GM23248 (cell line): ENCODE measurements at places on chromosomes 7 and 10. TPM values are rescaled to one million over a fixed set of nuclear protein-coding genes. Genes with fewer than 3 reads are reported as not detected.
A peak's percentile ranks its signal among the peaks of the same experiment; 100 is the strongest.

MYOZ1 gene
- 0.32 TPM in 1 of 2 replicates, not detected in the other for total RNA-seq

TMEM106B gene
- 63.0 and 80.5 TPM in 2 replicates for total RNA-seq

UCMA gene
- not detected in 2 replicates for total RNA-seq

PKD2L1 gene
- not detected in 2 replicates for total RNA-seq

DNA sequence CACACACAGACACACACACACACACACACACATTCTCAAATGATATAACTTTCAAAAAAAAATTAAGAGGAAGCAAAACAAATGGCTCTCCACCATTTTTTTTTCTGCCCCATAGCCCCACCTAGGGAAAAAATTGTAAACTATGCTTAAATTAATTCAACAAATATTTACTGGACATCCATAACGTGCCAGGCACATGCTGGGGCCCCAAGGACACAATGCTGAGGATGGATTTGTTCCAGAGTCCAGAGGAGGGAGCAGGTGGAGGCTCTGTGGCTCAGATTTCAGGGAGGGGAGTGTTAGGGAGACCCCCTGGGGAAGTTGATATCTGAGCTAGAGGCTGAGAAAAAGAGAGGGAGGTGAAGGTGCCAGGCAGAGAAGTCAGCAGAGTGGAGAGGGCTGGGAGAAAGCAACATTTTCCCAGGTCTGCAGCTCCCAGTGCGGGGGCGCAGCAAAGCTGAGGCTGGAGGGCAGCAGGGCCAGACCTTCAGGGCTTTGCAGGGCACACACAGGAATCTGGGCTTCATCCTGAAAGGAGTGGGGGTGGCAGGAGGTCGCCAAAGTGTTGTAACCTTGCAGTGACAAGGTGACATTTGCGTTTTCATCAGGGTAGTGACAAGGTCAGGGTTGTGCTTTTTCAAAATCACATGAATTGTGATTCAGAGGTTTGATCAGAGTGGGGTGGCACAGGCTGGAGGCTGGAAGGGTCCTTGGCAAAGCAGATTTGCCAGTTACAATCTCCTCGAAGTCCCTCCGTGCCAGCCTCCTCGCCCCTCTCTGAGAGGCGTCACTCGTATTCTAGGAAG is 261.6 kb downstream of the WDR11 start:
- no peaks in the 10 kb centered on the region for H3K4me1 ChIP-seq
- H3K36me3 ChIP-seq: no peaks in the 10 kb centered on the region
- no peak overlapping the region for H3K27ac ChIP-seq

DNA sequence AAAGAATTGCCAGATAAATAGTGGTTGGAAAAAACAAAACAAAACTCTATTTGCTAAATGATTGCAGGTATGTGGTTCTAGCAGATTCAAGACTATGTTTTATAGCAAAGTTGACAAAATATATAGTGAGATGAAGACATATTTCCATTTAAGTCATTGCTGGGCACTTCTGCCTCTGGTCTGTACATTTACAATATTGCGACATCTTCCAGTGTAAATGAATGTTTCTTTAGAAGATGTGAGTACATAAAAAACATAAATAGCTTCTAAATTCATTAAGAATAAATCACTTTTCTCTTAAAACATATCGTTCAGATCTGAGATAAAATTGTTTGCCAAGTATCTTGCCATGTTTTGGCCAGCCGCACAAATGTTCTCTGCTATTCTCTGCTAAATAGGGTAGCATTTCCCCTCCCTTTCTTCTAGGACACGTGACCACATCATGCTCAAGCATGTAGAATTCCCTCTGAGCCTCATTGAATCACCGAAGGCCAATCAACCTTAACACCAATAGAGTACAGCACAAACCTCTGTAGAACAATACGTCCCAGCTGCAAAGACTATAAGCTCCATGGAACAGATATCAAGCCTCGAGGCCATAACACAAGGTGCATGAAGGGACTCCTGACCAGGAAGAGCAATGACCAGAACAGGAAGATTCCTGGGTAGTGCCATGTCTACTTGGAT is 1173.3 kb downstream of the GATA3 start:
- no peak for DNase-seq
- H3K4me3 ChIP-seq: no peak overlapping the region
- H3K27me3 ChIP-seq: no peaks in the 10 kb centered on the region

- no peak overlapping the region for H3K27ac ChIP-seq
- no peaks in the 10 kb centered on the region for H3K36me3 ChIP-seq
- no peaks in the 10 kb centered on the region for H3K27me3 ChIP-seq
- no peak overlapping the region for H3K4me3 ChIP-seq
Measured at GRCh38 chr7:138158739-138159528, 82.7 kb downstream of the AKR1D1 start.

DNA sequence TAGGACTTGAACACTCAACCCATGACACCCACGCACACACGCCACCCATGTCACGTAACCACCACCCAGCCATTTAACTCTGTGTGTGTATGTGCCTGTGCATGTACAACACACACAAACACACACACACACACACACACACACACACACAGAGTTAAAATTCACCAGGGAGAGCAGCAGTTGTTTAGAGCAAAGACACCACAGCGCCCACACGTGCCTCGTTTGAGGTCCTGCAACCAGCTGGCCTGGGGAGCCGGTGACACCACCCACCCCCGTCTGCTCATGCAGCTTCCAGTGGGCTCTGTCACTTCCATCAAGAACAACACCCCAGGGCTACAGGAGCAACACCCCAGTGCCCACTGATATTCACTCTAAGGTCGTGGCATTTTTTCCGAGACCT is 97.4 kb downstream of the ELFN1 start:
- H3K27me3 ChIP-seq: no peaks in the 10 kb centered on the region
- no peak overlapping the region for H3K27ac ChIP-seq
- DNase-seq: peak; percentile 33
- H3K4me1 ChIP-seq: no peaks in the 10 kb centered on the region
- H3K4me3 ChIP-seq: no peak overlapping the region
- H3K36me3 ChIP-seq: no peaks in the 10 kb centered on the region
